EL (cell line): ENCODE measurements at places on chromosomes 6 and 20.

GRCh38 chr6:96086745-96087144 is 71.0 kb downstream of the FUT9 start:
- no peak for DNase-seq

GRCh38 chr20:32681175-32682084 is 7.7 kb upstream of the C20orf203 start:
- DNase-seq = peak; percentile 41

DNA sequence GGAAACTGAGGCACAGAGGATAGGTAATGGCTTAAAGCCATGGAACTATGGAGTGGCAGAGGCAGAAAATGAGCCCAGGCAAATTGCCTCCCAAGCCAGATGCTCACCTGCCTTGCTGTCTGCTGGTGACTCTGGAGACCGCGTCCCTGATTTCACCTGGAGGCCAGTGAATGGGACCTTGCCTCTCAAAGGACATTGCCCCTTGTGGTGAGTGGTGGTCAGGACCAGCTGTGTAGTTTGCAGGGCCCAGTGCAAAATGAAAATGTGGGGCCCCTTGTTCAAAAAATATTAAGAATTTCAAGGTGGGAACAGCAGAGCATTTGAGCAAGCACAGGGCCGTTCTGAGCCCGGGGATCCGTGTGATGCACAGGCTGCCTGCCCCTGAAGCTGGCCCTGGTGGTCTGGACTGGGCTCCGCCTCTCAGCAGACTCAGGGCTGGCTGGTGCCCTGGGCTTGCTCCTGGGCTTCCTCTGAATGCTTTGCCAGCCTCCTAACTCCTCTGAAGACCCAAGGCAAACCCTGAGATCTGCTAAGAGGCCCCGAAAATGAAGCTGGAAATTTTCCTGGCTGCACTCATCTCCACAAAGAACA is 19.8 kb upstream of the KCNG1 start:
- DNase-seq = no peak

- DNase-seq = peak; percentile 90
Observed at GRCh38 chr6:108651340-108652227, 90.9 kb downstream of the FOXO3 start.

DNA sequence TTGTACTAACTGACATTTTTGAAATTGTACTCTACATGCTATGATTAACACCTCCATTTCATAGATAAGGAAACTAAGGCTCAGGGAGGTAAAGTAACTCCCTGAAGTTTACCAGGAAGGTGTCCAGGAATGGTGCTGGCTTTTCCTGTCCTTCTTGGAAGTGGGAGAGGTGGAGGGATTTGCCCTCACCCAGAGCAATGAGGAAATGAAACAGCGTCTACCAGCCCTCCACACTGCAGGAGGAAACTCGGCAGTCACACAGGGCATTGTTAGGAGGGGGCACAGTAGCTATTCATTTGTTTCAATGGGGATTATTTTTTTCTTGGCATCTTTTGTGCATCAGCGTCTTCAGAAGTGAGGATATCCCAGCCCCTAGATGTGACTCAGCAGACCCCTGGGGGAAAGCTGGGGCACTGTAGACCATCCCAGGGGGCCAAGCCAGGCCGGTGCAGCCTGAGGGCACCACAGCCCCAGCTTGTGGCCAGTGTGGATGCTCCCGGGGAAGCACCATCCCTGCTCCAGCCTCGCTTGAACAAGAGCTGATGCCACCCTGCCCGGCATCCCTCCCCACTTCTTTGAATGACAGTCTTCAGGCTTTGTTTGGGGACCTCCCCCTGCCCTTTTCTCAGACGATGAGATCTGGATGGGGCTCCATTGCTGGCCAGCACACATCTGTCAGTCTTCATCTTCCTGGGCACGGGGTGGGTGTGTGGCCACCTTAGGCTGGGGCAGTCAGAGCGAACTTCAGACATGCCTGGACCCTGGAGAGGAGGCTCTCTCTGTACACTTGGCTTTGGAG is 224.4 kb upstream of the PMEPA1 start:
- DNase-seq = no peak

DNA sequence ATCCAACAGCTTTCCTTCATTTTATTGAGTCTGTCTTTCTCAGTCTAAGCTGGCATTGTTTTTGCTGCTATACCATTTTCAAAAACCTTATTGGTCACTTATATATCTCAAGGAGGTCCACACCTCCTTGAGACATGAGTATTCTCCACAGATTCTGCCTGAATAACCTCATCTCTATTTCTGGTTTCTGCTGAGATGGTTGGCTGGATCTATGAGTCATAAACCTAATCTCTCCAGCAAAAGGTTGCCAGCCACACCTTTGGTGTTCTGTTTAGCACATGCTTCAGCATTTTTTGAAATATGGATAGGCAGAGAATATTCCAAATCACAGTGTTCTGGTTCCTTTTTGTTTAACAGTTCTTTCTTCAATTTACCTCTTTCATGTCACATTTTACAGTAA is 40.8 kb upstream of the TMEM244 start:
- DNase-seq = no peak

- no peak for DNase-seq
Observed at GRCh38 chr6:756224-756623, 63.3 kb upstream of the EXOC2 start.

DNA sequence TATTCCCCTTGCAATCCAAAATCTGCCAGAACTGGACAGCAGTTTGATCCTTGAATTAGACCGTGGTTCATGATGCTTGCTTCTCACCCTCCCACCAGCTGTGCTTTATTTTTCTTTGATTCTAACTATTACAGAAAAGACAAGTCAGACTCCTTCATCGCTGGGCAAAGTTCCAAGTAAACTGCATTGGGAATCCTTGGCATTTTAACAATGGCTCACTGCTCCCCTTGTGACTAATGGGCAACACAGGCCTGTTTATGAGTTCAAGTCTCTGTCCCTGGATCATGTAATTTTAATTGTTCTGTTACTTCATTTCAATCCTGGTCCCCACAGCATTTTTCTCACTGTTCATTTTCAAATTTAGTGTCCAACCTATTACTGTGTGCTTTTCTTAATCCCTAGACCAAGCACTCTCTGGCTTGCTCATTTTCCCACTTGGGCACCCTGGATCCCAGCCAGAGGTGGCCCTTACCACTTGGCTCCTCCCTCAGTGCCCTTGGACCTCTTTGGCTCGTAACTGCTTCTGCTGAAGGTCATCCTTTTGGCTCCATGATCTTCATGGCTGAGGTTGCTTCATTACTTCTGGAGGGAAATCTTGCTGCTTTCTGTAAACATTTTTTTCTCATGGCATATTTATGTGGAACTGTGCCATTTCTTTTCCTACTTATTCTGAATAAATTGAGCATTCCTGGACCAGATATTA is 32.8 kb downstream of the PSMB9 start:
- peak; percentile 94 for DNase-seq

GRCh38 chr20:46967646-46968045 is 73.0 kb downstream of the EYA2 start:
- no peak for DNase-seq

DNA sequence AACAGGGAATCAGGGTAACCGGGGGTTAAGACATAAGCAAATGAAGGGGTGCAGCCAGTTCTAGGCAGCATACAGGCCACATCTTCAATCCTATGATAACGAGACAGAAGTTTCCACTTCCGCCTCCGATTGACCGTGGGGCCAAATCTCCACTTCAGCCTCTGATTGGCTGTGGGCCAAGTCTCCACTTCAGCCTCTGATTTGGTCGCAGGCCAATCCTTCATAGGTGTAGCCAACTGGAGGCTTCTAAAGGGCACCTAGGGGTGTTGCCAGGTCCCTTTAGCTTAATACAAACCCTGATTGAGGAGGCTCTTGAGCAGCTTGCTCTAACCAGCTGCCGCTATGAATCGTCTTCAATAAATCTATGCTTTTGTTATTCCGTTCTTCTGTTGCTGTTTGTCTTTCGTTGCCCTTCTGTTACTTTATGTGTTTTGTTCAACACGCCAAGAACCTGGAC is 2.1 kb upstream of the ERGIC3 start:
- DNase-seq = no peak

DNA sequence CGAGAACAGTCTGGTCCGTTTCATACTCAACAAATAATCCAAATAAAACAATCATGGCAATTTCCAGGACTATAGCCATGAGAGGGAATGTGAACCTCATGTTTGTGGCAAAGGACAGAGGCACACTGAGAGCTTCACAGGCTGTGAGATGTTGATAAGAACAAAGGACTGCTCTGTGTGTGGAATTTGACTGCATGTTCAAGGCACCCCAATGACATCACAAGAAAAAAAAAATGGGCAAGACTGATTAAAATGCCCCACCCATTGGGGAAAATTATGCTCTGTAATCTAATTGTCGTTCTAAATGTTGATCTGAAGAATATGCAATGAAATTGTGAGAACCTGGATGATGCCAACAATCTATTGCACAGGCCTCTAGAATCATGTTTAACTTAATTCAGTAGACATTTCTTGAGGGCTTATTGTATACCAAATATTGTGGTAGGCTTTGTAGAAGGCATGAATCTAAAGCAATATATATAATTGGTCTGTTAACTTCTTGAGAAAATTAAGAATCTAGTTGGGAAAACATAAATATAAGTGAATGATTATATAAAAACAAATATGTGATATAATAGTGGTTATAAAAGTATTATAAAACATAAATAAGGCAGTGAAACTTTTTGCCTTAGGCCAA is at the start of gene RHAG:
Gene RHAG (minus strand): TSS at position 127 of the 637 bp plus-strand sequence. CDS start 27 bp downstream, at position 100.
- DNase-seq = no peak

- DNase-seq = no peak
Observed at GRCh38 chr6:135084916-135085269, 30.3 kb upstream of the HBS1L start.

GRCh38 chr6:160277144-160277543 is 18.5 kb upstream of the SLC22A2 start:
- DNase-seq = no peak

GRCh38 chr20:62310757-62311121 is 7.9 kb downstream of the ADRM1 start:
- DNase-seq = no peak

GRCh38 chr6:157162766-157163433 is 160.4 kb downstream of the TMEM242 start:
- no peak for DNase-seq

DNA sequence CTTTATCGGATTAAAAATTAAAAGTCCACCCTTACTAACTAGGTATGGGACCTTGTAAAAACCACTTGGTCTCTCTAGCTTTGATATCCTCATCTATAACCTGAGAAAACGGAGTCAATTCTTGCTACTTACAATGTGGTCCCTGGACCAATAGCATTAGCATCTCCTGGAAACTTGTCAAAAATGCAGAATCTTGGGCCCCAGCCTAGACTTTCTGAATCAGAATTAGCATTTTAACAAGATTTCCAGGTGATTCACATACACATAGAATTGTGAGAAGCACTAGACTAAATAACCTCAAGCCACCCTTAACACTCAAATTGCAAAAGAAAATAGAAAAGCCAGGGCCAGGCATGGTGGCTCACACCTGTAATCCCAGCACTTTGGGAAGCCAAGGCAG is 96.6 kb downstream of the RNGTT start:
- no peak for DNase-seq

DNA sequence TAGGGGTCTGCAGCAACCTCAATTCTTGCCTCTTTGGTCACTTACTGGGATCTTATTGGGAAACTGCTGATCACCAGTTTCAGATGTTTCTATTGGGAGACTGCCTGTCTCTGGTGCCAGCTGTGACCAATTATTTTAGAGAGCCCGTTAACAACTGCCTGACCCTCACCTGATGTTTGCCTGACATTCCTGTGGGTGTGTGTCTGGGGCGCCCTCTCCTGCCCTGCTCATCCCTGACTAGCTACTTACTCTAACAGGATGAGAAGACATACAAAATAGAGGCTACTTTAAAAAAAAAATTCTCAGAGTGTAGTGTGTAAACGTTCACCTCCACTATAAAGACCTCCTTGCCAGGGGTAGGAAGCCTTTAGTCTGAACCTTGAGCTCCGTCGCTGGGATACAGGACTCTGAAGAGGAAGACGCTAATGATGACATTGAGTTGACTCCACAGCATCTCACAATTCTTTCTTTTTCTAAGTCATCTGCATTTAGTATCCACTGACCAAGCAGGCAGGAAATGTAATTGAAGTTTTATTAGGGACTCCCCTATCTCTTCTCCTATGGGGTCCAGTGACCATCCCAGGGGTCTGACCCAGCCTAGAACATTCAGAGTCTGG is 54.6 kb upstream of the DDR1 start:
- no peak for DNase-seq

DNA sequence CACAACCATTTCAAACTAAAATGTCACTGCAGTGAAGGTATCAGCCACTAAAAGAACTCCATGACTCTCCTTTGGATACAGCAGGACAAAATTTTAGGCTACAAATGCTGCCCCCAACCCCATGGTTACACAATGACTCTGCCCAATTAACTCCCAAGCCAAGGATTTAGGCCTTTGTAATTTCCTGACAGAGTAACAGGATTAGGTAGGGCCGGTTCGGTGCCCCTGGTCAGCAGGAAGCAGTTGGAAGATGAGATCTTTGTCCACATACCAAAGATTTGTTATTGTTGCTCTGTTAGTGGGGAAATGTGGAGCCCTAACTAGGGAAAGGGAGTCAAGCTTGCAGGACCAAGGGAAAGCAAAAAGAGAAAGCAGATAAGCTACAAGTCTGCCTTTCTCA is 26.7 kb upstream of the RIPK1 start:
- no peak for DNase-seq

DNA sequence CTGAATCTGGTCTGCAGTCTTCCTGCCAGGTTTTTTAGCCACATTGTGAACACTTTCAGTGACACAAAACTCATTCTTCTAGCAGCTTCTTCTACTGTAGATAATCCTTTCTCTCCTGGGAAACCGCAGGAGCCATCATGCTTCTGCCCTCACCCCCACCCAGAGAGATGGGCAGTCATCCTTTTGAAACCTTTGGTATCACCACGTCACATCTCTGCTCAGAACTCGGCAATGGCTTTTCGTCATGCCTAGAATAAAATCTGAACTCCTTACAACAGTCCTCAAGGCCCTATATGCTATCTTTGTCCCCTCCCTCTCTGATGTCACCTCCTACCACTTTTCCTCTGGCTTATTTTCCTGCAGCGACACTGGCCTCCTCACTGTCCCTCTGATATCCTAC is 46.4 kb upstream of the ZNFX1 start:
- DNase-seq = no peak

GRCh38 chr20:50496773-50497385 is 13.3 kb upstream of the PTPN1 start:
- peak; percentile 75 for DNase-seq

GRCh38 chr6:7960848-7961247 is 50.3 kb upstream of the TXNDC5 start:
- no peak for DNase-seq

DNA sequence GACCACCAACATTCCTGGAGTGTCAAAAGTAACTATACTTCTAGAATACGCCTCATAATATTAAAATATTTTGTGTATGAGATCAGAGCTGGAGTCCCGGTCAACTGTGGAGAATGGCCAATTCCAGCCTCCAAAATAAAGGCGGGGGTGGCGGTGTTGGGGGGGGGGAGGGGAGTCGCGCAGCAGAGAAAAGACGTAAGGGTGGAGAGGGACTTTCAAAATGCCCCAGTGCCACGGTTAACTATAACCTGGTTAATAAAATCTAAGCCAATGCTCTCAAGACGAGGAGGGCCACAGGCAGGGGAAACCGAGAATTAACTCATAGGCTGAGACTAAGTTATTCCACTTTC is 1.3 kb downstream of the NUP153 start:
- peak; percentile 87 for DNase-seq
